NK-92 treated with Interleukin-12 subunit alpha and Interleukin-12 subunit beta, amount 100 ng/mL, for 24 hours (cell line): ENCODE measurements at places on chromosomes 12 and 14.

DNA sequence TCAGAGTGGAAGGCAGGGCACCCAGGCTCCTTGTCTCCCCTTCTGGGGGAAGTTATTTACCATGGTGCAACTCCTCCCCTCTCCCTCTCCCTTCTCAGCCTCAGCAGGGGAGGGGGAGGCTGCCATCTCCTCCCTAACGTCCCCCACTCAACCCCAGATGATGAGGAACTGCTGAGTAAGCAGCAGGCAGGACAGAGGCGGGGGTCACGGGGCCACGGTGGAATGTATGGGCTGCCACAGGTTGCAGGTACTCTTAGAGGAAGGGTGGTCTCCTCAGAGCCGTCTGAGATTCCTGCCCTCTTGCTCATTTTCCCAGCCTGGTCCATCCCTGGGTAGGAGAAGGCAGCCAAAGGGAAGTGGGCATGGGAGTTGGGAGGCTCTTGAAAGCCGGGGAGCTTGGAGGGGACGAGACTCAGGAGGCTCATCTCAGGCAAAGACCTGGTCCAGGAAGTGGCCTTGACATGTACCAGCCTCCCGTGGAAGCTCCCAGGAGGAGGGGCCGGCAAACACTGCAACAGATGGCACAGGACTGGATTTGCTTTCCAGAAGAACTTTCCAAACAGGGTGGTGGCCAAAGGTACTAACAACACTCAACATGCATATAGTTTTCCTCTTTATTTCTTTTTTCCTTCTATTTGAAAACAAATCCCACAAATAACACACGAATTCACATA is 19.0 kb downstream of the RIN3 start:
- DNase-seq, result no peak

GRCh38 chr12:75503866-75504265 is 7.5 kb downstream of the KRR1 start:
- DNase-seq, result no peak

DNA sequence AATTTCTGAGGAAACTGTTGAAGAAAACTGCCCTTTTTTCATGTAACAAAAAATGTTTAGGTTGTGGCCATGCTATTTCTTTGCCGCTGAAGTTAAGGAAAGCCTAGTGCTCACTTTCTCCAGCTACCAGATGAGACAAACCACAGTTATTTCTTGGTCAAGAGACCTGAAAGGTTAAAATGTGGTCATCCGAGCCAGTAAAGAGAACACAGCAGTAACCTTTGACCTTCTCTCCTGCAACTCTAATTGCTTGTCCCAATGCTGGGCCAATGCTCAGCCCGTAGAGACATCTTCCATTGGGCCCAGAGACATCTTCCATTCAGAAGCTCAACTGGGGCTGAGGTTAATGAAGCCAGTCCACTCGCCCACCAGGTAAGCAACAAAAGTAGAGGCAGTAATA is 109.8 kb upstream of the CPSF6 start:
- no peak for DNase-seq

GRCh38 chr12:58364389-58365086 is 423.2 kb downstream of the ATP23 start:
- no peak for DNase-seq

DNA sequence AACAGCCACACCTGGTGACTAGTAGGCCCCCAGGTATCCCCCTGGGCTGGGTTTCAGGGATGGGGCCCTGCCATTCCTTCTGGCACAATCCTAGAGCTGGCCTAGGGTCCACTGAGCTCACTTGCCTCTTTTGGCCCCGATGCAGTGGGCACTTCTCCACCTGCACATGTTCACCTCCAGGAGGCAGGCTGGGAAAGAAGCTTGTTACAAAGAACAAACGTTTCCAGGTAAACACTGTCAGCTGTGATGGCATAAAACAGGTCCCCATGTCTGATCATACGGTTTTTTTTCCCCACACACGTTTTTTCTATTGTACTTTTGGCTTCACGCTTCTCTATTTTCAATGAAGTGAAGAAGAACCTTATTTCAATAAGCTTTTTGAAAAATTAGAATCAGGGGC is 15.8 kb upstream of the HVCN1 start:
- DNase-seq, result no peak

GRCh38 chr12:109868182-109869051 is 11.9 kb downstream of the GLTP start:
- DNase-seq, result no peak

DNA sequence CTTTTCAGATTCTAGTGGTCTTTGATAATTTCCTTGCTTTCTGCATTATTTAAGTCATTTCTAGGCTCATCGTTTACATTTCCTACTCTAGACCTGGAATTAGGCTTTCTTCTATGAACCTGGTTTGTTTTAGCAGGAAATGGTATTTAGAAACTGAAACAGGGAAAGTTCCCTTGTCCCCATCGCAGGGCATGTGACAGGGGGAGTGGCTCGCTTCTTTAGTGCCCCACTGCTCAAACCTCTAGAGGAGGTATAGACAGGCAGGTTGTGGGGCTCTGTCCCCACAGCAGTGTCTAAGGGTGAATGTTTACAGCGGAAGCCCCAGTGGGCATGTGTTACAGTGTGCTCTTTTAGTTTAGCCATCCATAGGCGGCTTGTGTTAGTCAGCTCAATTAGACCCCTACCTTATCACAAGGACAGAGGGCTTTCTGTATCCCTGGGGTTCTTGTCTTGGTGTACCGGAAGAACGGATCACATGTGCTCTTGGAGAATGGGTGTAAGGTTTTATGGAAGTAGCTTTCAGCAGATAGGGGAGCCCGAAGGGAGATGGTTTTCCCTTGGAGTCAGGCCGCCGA is 25.0 kb downstream of the IFT81 start:
- DNase-seq, result no peak

DNA sequence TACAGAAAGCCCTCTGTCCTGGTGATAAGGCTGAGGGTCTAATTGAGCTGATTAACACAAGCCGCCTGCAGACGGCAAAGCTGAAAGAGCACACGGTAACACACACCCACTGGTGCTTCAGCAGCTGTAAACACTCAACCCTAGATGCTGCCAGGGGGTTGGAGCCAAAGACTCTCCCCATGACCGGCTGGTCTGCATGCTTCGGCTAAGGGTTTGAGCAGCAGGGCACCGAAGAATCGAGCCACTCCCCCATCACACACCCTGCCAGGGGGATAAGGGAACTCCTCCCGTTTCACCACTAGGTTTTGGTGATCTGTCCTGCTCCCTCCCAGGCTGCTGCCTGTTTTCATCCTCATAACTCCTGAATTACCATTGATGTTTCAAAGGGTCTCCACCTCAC is 141.0 kb upstream of the OVCH1 start:
- DNase-seq, result no peak

DNA sequence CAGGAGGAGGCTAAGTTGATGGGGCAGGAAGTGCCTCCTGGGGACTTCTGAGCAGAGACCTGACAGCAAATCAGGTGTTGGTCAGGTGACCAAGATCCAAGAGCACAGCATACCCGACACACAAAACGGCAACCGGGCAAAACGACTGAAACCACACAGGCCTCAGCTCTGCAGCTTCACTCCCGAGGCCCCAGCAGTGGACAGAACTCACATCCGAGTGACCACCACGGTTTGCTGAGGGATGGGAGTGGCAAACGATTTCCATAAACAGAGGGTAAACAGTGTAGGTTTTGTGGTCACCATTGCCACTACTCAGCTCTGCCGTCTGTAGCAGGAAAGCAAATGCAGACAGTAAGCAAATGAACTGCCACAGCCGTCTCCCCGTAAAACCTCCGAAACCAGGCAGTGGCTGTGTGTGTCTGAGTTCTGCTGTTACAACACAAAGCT is 14.4 kb downstream of the CHFR start:
- no peak for DNase-seq

DNA sequence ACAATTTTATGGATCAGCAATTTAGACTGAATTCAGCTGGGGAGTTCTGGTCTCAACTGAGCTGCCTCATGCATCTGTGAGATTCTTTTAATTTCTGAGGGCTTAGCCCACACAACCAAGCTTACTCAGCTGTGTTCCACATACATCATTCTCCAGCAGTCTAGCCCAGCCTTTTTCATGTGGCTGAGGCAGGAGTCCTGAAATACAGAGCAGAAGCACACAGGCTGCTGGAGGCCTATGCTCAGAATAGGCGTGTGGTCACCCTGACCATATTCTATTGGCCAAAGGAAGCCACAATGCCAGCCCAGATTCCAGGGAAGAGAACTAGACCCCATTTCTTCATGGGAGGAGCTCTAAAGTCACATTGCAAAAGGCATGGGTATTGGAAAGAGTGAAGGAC is 72.3 kb upstream of the DHRS4 start:
- DNase-seq, result no peak
